ENCODE measurements at places on chromosomes 13 and 19.
A peak's percentile ranks its signal among the peaks of the same experiment; 100 is the strongest.

- DNase-seq = no peak
Measured at GRCh38 chr19:50779504-50780457, 9.5 kb downstream of the GPR32 start.

GRCh38 chr13:23858546-23858945 is 30.7 kb downstream of the MIPEP start:
- no peak for DNase-seq

DNA sequence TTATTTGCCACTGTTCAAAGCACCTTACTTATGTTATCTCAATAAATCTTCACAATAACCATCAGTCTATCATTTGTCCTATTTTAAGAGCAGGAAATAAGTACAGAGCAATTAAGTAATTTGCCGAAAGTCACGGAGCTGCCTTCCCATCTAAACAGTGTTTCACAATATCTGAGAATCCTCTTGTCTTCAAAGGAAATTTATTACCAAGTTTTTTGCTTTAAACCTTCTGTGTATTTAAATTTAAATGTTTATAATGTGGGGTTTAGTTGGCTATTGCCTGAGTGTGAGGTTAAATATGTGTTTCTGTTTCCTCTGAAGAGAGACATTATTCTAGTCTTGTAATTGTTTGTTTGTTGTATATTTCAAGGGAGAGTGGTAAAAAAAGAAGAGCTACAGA is 633.1 kb downstream of the EFNB2 start:
- no peak for DNase-seq

DNA sequence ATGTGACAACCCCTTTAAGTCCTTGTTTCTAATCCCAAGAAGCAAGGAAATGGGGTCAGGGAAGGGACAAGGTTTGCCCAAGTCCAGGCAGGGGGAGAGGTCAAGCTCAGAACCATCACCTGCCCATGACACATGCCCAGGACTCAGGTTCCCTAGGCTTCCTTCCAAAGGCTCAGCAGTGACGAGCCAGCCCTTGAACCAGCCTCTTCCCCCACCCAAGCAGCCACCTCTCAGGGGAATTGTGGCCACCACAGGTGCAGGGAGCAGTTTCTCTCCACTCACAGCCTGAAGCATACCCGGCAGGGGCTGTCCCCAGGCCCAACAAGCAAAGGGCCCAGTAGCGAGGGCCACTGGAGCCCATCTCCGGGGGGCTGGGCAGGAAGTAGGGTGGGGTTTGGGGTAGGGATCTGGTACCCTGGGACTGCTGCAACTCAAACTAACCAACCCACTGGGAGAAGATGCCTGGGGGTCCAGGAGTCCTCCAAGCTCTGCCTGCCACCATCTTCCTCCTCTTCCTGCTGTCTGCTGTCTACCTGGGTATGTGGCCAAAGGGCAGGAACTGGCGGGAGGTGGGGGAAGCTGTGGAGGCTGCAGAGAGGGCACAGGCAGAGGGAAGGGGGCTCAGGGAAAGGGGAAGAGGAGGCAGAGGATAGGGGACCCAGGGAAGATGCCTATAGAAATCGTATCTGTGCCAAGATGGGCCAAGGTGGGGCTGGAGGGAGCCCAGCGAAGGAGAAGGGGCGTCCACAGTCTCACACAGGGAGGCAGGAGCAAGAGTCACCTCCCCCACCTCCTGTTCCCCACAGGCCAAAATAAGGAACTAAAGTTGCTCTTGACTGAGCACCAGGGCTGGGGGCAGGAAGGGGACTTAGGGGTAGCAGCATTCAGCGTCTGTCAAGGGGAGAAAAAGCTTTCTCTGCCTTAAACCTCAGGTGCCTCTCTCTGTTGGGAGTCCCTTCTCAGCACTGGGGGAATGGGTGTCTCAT is at the start of gene CD79A:
CD79A (plus strand) TSS at position 433 of the 986 bp plus-strand sequence; CDS start at position 459, 26 bp downstream.
- no peak for DNase-seq

DNA sequence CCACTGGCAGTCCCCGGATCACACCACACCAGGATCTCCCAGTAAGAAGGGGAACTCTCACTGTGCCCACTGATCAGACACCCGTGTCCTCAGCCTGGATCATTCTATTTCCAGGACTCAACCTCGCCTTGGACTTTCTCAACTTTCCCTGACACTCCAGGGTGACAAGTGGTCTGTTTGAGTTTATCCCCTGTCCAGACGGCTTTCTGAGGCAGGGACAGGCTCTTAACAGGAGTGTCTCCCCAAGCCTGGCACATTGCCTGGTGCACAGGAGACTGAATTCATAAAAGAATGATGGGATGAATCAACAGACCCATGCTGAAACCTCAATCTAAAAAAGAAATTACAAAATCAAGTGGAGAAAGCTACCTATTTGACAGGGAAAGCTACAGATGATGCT is 606.6 kb downstream of the EFNB2 start:
- DNase-seq = no peak

DNA sequence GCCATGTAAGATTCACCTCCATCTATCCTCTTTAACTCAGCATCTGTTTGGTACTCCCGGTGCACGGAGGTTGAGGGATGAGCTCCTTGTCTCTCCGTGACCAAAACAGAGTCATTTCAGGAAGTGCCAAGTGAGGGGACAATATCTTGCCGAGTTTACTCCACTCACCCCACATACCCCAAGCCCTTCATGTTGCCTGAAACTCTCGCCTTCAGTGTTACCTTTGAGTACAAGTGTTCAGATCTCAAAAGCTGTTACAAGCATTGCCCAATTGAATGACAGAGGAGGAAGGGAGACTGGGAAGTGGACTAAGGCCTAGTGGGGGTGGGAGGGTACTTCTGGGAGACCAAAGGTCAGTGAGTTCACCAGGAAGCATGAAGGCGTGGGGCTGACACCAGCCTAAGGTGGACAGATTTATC is 6.0 kb upstream of the SIGLEC12 start:
- DNase-seq = no peak

DNA sequence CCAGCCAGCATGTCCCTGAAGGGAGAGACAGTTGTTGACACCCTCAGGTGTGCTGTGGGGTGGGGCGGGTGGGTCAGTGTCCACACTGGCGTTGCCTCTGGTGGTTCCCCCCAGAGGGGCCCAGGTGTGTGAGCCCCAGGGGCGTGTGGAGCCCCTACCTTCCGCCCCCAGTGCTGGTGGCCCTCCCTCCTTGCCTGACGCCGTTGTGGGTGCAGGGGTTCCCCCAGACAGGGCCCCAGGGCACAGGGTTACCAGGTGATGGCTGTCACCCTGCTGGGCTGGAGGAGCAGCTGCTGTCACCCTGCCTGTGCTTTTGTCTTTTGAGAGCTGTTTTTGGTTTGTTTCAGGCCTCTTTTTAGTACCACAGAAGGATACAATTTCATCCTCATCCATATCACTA is 27.2 kb downstream of the ATP4B start:
- DNase-seq = no peak

DNA sequence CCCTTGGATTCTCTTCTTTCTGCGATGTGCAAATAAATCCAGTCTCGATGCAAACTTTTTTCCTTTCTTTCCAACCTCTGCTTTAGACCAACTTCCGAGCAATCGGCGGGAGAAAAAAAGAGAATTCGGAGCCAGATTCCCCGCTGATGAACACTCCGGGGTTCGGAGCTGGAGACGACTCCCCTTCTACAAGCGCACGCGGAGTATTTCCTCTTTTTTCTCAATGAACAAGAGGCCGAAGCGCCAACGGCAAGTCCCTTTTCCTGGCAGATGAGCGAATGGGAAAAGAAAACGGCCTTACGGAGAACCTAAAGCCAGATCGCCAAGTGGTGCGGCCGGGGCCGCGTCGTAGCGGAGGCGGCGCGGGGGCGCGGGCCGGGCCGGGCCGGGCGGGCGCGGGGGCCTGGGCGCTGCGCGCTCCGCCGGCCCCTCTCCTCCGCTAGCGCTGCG is 250 bp downstream of the SPRY2 start:
- peak; percentile 25 for DNase-seq

DNA sequence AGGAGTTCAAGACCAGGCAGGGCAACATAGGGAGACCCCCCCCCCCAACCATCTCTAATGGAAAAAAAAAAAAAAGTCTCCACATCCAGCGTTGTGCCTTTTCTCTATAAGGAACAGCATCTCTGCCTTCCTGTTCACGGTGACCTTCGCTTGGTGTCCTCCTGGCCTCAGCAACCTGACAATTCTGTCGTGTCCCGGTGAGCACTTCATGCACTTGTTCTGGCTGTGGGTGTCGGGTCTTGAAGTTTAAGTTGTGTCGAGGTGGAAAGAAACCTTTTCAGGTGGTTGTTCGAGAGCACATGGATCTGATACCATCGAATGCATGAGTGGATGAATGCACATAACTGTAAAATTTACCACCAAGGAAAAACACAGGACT is 594 bp downstream of the ZNF559 start:
- no peak for DNase-seq

- DNase-seq = no peak
Measured at GRCh38 chr13:36369268-36370107, 23.3 kb upstream of the SPART start.

DNA sequence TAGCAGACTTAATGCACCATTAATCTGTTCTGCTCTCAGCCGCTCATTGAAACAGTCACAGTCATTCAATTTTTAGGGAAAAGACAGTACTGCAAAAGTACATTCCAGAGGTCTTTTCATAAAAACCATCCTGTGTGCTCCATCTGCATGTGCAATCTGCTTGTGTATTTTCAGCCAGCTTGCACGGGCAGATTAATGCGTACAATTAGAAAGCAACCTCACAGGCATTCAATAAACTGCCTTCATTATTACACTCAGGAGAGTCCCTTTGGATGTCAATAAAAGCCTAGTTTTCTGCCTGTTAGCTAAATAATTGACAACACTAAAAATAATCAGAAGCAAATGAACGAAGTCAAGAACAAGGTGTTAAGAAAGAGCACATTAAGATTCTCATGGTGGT is 41.9 kb downstream of the EPSTI1 start:
- no peak for DNase-seq

DNA sequence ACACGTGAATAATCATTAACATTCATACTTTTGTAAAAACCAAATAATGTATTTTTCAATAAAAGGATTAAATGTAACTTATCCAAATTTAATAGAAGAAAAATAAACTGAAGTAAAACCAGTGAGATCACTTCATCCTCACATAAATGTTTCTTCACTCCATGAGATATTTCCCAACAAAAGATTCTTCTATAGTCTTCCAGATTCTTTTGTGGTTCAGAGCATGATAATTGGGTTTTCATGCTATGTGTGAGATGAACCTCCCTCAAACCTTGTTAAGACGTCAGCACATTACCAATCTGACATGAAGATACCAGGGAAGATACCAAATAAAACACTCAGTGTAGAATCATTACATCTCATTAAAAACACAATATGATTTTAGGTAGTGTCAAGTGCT is 62.9 kb upstream of the OXGR1 start:
- no peak for DNase-seq

GRCh38 chr19:11091703-11092153 is 2.5 kb downstream of the LDLR start:
- peak; percentile 89 for DNase-seq

- no peak for DNase-seq
Measured at GRCh38 chr13:114229506-114229905, 5.2 kb upstream of the CDC16 start.

DNA sequence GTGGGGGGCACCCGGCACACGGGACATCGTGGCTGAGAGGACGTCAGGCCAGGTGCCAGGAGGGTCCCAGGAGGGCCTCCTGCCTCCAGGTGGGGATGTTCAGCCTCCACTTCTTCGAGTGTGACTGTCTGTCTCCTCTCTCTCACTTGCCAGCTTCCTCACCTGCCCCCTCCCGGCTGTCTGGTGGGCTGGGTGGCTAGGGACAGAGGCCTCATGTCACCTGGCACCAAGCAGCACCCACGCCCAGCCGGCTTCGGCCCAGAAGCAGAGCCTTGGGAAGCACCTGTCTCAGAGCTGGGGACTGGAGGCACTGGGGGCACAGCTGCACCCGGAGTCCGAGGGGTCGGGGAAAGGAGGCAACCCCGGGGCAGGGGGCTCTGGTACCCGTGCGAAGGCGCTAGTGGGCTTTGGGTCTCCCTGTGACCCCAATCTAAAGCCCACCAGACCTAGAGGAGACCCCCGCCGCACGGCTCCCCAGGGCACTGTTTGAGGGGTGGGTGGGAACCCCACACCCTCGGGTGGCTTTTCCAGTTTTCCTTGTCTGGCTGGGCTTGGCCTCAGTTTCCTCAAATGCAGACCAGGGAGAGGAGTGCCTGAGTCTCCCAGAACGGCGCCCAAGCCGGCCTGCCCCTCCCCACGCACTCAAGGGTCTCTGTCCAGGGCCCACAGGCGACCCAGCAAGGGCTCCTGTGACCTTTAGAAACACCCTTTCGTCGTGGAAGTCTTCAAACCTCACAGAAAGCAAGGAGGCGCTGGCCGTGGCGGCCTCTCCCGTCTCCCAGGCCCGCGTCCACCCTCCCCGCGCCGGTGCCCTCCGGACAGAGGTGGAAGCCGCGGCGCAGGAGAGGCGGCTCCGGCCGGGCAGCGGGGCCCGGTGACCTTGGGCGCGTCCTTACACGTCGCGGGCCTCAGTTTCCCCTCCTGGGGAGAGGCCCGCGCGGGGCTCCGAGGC is 664 bp upstream of the HCN2 start:
- DNase-seq = no peak

DNA sequence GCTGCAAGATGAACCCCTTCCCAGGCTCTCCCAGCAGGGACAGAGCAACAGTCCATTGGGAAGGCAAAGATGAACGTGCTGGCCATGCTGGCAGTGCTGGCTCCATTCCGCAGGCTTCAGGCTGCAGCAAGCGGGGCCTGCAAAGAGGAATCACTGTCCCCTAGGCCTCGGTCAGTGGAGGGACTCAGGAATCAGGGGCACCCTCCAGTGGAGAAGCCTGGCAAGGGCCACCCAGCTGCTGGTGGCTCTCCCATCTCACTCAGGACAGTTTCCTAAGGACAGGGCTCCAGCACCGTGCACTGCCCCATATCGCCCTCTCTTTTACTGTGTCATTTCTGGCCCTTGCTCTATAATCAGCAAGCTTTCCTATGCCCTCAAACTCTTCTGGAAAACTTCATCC is 498.6 kb downstream of the EFNB2 start:
- no peak for DNase-seq
